ENCODE measurements at places on chromosomes 5 and 9.

- DNase-seq = no peak
Measured at GRCh38 chr5:144084971-144085370, 85.5 kb downstream of the YIPF5 start.

DNA sequence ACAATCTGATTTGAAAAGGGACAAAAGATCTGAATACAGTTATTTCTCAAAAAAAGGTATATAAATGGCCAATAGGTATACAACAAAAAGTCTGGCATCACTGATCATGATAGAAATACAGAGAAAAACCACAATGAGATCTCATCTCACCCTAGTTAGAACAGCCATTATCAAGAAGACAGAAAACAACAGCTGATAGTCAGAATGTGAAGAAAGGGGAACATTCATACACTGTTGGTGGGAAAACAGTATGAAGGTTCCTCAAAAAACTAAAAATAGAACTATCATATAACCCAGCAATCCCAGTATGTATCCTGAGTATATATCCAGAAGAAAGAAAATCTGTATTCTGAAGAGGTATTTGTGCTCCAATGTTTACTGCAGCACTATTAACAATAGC, 75.7 kb upstream of the OR2K2 start:
- no peak for DNase-seq

DNA sequence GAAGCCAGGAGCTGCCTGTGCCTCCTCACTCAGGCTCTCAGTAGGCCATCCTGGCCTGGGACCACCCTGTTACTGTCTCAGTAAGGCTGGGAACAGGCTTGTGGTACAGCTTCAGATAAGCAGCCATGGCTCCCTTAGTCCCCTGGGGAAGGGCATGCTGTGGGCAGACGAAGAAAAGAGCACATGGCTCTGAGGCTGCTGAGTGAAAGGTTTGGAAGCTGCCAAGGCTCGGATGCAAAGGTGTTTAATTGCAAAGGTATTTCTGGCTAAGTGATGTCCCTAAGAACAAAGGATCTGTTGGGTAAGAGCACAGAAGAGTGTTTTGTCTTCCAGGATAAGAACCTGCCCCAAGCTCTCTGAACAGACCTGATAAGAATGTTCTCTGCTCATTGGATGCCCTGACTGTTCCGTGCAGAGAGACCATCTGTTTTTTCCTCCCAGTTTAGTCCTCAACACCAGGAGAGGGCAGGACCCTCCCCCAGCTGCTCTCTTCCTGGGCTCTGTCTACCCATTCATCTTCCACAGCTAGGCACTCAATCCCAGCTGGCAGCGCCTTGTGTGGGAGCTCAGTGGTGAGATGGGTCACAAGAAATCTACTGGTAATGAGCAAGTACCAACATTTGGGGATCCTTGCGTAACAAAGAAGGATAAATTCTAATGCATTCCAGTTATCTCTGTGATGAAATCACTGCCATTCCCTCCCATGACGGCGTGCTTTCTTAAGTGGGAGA, 17.7 kb downstream of the ANGPTL2 start:
- no peak for DNase-seq

- DNase-seq = no peak
Measured at GRCh38 chr5:10124287-10124686, 125.4 kb downstream of the ATPSCKMT start.

DNA sequence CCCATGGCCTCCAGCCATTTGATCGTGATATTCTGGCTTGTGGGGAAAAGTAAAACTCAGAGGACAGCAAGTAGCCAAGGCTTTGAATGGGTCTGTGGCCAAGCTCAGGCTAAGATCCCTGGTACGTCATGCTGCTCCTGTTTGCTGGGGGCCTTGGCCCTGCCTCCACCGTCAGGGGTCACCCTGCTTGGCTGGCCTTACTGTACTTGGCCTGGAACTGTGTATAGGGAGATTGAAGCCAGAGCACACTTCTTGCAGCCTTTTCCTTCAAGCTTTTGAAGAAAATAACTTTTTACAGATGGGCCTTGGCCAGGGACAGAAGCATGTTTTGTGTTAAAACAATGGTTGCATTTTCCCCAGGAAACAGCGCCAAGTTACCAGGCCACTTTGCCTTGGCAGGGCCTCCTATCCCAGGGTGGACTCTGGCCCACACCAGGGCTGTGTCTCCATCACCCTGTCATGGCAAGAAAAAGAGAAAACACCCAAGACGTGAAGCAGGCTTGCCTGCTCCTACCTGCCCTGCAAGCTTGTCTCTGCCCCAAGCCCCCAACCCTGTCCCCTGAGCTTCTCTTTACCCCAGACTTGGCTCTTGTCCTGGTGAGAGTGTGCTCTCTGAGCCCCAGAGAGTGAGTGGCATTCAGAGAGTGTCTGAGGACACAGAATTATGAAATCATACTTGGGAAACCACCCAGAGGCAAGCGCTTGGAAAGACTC, 286.9 kb downstream of the GADD45G start:
- no peak for DNase-seq

Data from central memory CD4-positive, alpha-beta T cell (primary cell).